Eye (tissue), 1 donor: ENCODE measurements at places on chromosomes 13 and 19.

- DNase-seq, result peak; percentile 54
These were observed 1.2 kb downstream of the DAZAP1 start for GRCh38 chr19:1408300-1409203.

DNA sequence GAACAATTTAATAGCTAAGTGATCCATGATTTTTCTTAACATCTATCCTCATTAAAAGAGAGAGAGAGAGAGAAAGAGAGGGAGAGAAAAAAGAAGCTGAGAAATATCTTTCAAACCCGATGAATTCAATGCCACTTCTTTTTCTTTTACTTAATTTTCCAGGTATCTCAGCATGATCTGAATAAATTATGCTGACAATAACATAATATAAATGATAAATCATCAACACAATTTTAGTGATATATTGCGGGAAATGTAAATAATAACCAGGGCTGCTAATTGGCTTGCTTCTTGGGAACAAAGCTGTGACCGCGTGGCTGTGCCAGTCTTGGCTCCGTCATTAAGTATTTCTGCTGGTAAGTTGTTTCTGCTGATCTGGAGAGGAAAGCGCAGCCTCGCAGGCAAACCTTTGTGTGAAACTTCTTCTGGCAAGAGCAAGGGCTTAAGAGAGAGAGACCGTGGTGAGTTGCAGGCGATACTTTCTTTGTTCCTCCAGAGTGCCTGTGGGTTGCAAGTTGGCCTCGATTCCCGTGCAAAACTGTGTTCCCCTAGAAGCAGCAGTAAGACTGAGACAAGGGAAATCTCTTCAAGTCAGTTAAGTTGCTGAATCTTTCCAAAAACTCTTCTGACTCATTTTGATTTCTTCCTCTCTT, 489.1 kb upstream of the TSHZ3 start:
- peak; percentile 66 for DNase-seq

DNA sequence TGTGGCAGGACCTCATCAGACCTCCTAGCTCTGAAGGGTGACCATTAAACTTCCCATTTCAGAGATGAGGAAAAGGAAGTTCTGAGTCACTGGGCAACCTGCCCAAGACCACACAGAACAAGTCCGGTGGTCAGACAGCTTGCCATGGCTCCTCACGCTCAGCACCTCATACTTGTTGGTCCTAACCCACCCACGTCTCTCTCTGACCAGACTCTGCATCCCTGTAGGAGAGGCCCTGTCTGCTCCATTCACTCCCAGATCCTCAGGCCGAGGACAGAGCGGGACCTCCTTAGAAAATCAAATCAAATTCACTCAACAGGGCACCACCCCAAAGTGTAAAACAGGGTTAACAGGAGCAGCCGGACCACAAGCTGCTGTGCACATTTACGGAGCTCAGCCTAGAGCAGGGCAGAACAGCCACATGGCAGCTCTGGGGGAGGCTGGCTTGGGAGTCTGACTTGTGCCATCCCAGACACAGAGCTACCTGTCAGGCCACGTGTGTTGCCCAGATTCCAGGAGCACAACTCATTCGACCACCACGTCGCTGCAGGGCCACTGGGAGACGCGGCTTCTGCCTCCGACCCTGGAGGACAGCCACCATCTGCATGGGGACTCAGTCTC, 1.7 kb downstream of the MIER2 start:
- DNase-seq, result no peak

GRCh38 chr19:18774782-18775444, 16.2 kb downstream of the COMP start:
- DNase-seq, result no peak

DNA sequence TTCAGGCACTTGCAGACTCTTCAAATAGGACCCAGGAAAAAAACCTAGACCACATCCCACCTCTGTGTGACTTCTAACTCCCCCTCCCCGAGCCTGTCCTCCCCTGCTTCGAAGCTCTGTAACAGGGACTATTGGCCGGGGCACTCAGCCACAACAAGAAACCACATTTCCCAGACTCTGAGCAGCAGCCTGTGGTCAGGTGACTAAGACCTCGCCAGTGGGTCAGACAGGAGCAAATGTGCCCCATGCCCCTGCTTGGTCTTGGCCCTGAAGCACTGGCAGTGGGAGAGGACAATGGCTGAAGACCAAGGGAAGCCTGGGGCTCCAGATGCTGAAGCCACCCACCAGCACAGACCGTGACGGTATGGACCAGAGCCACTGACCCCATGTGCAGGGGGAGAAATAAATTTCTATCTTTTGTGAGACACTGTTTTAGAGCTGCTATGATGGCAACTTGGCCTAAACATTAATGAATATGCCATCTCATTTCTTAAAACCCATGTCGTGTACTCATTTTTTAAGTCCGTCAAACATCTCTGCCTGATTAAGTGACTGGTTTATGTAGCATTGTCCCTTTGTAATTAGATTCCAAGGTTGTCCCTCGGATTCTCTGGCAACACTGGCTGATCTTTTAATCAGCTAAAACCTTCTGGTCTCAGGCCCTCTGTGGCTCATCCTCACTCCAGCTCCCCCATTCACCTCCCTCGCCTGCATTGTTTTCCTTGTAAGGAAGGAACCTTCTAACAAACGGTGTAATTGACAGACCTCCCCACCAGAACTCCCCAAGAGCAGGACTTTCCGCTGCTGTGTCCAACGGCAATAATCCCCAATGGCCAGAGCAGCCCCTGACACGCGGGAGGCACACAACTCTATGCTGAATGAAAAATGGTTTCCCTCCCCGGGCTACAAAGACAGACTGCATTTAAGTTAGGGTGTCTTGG, 98.4 kb downstream of the STK24 start:
- no peak for DNase-seq
